ENCODE measurements at places on chromosomes 3 and 15. TPM values are rescaled to one million over a fixed set of nuclear protein-coding genes. Genes with fewer than 3 reads are reported as not detected.

DNA sequence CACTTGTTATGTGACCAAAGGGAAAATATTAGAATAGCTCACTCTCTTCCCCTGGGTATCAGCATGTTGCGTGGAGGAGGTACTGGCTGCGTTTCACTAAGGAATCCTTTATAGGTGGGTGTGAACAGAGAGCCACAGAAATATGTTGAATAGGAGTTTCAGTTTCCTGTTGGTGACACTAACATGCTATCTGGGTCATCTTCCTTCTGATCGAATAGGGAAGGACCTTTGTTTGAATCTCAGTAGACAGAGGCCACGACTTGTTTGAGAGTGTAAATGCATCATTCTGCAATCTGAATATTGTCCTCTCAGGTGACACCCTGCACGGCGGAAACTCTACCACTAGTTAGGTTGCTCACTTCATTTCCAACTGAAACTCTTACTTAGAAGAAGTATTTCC lies 157.9 kb upstream of the SLC2A2 start:
- DNase-seq: no peak

The HESX1 gene
- 0.36 TPM for total RNA-seq

DNA sequence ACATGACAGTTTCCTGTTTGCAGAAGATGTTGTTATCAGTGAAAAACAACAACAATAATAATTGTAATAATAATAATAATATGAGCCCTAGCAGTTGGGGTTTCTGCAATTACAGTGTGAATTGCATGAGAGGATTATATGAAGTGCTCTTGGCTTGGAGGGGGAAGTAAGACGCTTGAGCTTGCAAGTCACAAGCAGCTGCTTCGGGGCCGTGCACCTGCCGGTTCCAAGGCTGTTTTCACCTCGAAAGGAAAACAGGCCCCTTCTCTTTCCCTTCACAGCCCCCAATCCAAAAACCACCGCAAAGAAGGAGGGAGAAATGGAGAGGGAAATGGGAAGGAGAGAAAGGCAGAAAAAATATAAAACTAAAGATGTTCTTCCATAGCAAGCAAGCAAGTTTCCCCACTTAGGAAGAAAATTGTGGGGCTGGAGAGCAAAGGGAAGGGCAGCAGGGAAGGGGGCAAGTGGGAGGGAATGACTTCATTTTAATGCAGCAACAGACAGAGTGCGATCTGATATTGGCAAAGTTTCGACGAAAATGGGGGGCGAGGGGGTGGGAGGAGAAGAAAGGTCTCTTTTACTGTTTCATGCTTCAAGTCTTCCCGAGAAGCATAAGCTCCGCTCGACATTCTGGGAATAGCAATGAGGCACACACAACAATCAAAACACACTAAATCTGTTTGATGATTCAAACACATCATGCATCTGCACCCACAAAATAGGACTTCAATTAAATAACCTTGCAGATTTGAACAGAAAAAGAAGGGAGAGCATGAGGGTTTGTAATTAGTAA lies 284.2 kb upstream of the ATP11B start:
- DNase-seq: no peak

- no peak for DNase-seq
Measured at GRCh38 chr15:68578980-68579935, at the start of gene CORO2B. TSS of gene CORO2B (plus strand) at chr15:68578993. CDS start at chr15:68579263, 270 bp downstream.

The GPR149 gene
- total RNA-seq: not detected

DNA sequence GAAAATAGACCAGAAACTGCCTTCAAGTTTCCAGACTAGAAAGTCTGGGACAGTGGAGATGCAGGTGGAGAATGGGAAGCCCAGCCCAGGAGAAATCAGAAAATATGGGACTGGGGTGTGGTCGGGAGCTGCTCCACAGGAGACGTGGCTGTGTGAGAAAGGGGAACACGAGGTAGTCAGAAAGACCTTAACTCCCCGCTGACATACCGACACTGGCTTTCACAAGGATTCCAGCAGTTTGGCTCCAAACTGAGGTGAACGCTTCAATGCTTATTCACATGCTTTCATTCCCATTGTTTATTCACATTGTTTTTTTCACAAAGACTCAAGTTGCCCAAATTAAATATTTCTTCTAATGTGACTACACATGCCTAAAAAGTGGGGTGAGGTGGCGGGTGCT lies 111.5 kb upstream of the SLCO3A1 start:
- no peak for DNase-seq

DNA sequence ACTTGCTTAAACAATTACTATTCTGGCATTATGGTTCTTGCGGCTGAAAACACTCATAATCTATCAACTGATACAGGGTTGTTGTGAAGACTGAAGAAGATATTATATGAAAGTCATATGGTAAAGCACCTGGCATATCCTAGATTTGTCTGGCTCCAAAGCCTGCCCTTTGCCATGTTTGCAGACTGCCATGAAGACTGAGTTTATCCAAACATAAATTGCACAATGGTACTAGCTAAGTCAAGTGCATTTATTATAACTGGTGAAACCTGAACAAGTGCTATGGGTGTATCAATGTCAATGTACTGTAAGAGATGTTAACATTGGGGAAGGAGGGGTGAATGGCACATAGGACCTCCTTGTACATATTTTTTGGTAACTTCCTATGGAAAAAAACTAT lies 87.4 kb upstream of the MEX3B start:
- DNase-seq: no peak

The GPR62 gene
- total RNA-seq: not detected

- no peak for DNase-seq
Measured at GRCh38 chr15:95687686-95688085, 642.8 kb upstream of the NR2F2 start.

GRCh38 chr15:35281515-35281914 lies 196.4 kb upstream of the NANOGP8 start:
- peak; percentile 70 for DNase-seq

The PLCH1 gene
- not detected for total RNA-seq

The LRRFIP2 gene
- total RNA-seq: 45.8 TPM

GRCh38 chr3:76456322-76456721 lies 583.6 kb upstream of the ROBO2 start:
- DNase-seq: no peak

GRCh38 chr3:195802795-195803194 lies 8.9 kb downstream of the MUC4 start:
- no peak for DNase-seq

- peak; percentile 18 for DNase-seq
Measured at GRCh38 chr15:100934726-100935125, 15.6 kb downstream of the LRRK1 start.

DNA sequence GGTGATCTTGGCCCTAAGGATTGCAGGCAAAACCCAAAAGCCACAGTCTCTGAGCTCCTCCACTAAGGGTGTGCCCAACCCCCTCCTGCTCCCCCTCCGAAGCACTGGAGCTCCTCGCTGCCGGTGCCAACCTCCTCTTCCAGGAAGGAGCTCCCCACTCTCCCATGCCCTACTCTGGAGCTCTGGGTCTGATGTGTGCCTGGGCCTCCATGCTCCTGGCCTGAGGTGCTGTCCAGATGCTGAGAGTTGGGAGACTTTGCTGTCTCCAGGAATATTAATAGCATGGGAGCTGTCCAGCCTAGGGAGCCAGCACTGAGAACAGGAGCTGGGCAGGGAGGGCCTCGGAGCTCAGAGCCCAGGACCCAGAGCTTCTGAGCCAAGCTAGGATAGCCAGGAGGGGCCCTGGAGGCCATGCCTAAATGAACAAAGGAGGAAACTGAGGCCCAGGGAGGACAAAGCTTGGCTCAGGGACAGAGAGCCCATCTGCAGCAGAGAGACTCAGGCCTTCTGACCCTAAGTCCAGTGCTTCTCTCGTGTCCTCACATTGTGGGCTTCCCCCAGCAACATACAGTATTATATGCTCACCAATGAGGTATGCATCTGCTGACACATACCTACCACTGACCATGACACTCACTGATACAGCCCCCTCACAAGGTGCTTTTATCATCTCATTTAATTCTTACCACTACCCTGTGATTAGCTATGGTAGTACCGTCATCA lies 36.9 kb upstream of the HERC1 start:
- peak; percentile 85 for DNase-seq

The SCAANT1 gene
- total RNA-seq: not detected

The NR1I2 gene
- total RNA-seq: not detected

DNA sequence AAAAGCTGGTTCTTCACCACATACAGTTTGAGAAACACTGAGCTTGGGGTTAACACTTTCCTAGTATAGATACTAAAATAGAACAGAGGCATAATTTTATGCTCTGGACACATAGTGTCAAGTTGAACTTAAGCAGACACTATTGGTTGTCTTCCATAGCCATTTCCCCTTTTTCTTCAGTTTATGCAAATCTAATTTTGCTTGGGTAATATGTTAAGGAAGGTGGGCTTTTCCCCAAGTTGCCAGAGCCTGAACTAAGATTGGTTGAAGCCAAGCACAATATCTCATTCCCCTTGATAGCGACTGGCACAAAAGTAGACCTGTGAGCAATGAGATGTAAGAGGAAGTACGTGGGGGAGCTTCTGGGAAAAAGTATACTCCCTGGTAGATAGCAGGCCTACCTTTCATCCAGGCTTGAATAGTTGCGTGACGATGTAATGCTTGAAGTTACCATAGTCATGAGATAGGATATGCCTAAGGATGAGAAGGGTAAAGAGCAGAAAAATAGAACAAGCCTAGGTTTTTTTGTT lies 4.5 kb upstream of the POPDC2 start:
- DNase-seq: peak; percentile 43

The GRM7 gene
- not detected for total RNA-seq

GRCh38 chr3:169342652-169343505 lies 320.6 kb downstream of the MECOM start:
- no peak for DNase-seq

The FAM43A gene
- 3.1 TPM for total RNA-seq

- no peak for DNase-seq
Measured at GRCh38 chr3:129553171-129553570, 10.2 kb downstream of the H1-8 start.

The CLDN16 gene
- total RNA-seq: under 0.01 TPM
